ENCODE measurements at places on chromosomes 6 and 20. TPM values are rescaled to one million over a fixed set of nuclear protein-coding genes. Genes with fewer than 3 reads are reported as not detected.

Gene DCDC2
- not detected for total RNA-seq

Gene SKIC2
- 30.7 TPM for total RNA-seq

- no peak for DNase-seq
Observed at GRCh38 chr6:5085648-5086293, 630 bp downstream of the PPP1R3G start.

Gene SLC22A7
- total RNA-seq: not detected

GRCh38 chr6:28003661-28004060 is 46.6 kb downstream of the OR2B6 start:
- DNase-seq: no peak

Gene ADGB
- not detected for total RNA-seq

DNA sequence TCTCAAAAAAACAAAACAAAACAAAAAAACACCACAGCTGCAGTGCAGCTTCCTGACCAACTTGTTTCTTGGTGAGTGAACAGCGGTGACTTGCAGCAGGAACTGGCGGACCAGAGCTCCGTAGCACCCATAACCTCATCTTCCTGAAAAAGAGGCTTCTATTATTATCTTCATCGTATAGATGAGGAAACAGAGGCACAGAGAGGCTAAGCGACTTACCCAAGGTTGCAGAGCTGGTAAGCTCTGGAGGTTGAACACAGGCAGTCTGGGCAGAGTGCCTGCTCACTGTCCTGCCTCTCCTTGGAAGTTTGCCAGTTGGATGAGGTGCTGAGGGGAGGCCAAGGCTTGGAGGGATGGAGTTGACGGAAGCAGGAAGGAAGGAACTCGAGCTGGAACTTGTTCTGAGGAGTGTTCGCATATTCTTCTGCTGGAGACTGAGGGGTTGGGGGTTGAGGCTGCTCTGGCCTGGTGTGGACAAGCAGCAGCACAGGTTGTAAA is 47.9 kb upstream of the CCDC167 start:
- no peak for DNase-seq

DNA sequence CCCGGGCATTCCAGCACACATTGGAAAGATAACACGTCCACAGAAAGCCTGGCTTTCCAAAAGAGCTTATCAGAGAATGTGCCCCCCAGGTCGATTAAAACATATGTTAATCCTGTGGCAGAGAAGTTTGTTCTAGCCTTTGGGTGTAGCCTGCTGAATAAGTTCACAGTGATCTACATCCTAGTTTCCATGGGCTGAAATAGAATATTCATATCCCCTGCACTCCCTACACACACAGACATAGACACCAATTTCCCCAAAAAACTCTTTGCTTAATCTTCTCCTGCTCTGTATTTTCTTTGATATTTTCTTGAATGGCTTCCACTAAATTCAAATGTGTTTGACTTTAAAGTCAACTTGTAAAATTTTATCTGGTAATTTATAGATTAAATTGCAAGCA is 1.6 kb downstream of the LPA start:
- DNase-seq: no peak

Gene LGSN
- not detected for total RNA-seq

DNA sequence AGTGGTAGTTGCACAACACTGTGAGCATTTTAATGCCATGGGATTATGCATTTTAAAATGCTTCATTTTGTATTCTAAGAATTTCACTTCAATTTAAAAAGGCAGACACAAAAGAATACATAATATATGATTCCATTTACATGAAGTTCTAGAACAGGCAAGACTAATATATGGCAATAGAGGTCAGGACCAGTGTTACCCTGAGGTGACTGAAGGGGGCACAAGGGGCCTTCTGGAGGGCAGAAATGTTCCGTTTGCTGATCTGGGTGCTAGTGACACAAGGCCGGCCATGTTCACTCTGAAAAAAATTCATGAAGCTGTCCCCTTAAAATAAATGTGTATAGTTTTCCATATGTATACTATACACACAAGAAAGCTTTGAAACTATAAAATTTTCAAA is 28.5 kb downstream of the TASP1 start:
- DNase-seq: no peak

DNA sequence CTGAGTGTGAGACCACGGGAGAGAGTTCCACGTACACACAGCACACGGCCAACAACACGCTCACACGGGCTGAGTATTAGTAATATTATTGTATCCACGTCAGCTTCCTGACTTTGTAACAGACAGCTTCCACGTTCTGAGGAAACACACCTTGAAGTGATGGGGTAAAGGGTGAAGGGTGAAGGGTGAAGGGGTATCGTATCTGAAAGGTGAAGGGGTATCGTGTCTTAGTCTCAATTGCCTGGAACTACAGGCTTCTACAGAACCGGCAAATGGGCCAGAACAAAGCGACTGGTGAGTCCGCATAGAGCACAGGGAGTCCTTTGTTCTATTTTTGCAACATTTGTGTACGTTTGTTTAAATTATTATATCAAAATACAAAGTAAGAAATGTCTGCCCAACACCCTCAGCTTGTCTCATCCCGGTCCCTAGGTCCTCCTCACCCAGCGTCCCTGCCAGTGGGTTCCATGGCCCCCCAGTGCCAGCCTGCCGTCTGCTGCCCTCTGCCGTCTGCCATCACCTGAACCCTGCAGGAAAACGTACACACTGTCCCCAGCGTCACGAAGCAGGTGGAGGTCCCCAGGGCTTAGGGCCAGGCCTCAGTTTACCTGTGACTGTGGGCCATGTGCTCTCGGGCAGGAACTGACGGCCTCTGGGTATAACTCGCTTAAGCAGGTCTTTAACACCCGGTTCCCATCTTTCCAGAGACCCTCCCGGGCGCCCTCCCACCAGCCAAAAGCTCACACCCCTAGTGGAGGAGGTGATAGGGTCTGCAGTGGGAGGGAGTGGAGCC is 4.4 kb upstream of the HELZ2 start:
- DNase-seq: no peak

GRCh38 chr6:8027965-8028651 is 36.1 kb downstream of the BLOC1S5 start:
- DNase-seq: no peak

DNA sequence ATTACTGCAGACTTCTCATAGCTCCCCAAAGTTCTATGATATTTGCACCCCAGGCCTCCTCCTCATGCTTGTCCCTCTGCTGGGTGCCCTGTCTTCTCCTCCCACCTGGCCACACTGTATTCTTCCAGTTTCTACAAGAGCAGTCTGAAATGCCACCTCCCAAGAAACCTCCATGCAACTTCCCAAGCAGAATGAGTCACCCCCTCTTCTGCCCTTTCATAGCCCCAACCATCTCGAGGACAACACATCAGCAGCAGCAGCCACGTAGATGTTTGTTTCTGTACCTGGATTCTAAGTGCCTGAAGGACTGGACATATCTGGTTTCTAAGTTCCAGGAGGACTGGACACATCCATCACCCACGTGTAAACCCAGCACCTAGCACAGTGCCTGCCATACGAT is 6.6 kb upstream of the ULBP2 start:
- no peak for DNase-seq

- no peak for DNase-seq
Observed at GRCh38 chr20:10855778-10856177, 182.0 kb upstream of the JAG1 start.

GRCh38 chr20:37955511-37955910 is 52.6 kb downstream of the VSTM2L start:
- no peak for DNase-seq

DNA sequence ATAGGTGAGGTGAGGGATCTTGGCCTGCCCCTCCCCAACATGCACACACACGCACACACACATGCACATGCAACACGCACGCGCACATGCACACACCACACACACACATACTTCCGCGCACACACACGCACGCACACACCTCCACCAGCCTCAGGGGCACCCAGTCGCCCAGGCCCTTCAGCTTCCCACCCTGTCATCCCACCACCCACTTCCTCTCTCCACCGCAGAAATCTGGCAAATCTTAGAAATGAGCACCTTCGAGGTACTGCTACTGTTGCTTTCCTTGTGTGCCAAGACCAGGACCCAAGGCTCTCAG is 1.2 kb downstream of the SPDEF start:
- no peak for DNase-seq

GRCh38 chr6:134235937-134236751 is 81.8 kb downstream of the SGK1 start:
- DNase-seq: no peak

DNA sequence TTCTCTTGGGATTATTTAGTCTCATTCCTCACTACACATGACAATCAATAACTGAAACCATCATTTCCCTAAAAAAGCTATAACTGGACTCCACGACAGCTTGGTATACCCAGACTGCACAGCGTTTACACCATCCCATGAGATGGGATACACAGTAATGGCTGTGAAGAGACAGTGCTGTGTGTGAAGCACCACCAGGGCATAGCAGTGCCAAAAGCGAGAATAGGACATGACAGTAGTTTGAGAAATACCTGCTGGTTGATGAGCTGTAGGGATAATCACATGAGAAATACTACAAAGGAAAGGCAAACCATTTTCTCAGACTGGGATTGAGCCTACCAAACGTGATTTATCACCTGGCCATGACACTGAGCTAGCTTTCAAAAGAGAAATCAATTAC is 22.4 kb upstream of the LYRM2 start:
- no peak for DNase-seq

DNA sequence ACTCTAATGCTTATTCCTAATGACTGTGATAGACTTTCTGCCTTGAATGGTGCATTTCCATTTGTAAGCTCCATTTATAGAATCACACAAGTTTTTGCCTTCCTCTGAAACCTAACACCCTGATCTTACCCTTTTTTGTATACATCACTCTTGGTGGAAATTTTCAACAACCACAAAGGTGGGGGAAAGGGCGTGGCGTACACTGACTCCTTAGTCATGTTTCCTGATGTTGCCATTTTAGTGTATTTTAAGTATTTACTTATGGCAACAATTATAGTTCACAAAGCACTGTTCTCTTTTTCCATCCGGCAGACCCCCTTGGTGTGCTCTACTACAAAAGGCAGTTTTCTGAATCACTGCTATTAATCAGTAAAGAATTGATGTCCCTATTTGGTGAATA is 92.0 kb downstream of the ATXN1 start:
- DNase-seq: no peak

GRCh38 chr6:111813237-111813636 is 60.0 kb downstream of the FYN start:
- no peak for DNase-seq
